ENCODE measurements at places on chromosomes 12 and 14. TPM values are rescaled to one million over a fixed set of nuclear protein-coding genes. Genes with fewer than 3 reads are reported as not detected.

PTPRQ gene
- 2.9 TPM for total RNA-seq

PLEKHG7 gene
- total RNA-seq, result not detected

APEX1 gene
- 50.2 TPM for total RNA-seq

SLC25A21 gene
- 0.89 TPM for total RNA-seq

NPAS3 gene
- 0.32 TPM for total RNA-seq

ADAM21 gene
- total RNA-seq, result 0.37 TPM

NPFF gene
- not detected for total RNA-seq

MDM2 gene
- 302 TPM for total RNA-seq

HSPA2 gene
- total RNA-seq, result 33.0 TPM

CD4 gene
- 1.5 TPM for total RNA-seq

GALNT6 gene
- 66.1 TPM for total RNA-seq

CATSPERB gene
- total RNA-seq, result not detected

HIP1R gene
- total RNA-seq, result 5.9 TPM

ADAM20 gene
- 2.4 TPM for total RNA-seq

CELA1 gene
- not detected for total RNA-seq
